ENCODE measurements at places on chromosomes 6 and 20.
A peak's percentile ranks its signal among the peaks of the same experiment; 100 is the strongest.

DNA sequence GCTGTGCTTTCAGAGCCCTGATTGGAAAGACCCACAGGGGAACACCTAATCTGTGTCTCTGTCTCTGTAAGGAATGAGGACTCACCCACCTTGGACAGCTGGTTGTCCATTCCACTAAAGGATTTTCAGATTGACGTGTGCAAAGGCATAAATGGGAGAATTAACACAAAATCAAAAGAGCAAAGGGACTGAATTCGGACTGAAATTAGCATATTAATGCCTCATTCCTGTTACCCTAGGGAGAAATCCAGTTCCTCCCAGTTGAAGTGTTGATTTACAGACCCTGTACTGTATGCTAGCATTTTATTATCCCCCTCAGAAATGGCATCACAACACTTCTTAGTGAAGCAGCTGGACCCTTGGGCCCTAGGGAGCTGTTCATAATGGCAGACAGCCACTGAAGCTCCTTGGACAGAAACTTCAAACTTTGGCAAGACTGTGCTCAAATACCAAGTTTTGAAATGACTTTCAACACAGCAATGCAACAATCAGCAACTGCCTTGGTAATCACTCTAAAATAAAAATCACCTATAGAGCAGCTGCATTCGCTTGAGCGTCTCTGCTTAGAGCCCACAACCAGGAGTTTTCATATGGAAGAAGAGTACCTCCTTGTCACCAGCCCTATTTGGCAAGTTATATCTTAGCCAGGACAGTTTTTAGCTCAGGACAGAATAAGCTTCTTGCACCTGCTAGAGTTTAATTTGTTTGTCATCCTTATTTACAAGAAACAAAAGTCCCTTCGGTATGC, 118.1 kb downstream of the TRDN start:
- DNase-seq = no peak

DNA sequence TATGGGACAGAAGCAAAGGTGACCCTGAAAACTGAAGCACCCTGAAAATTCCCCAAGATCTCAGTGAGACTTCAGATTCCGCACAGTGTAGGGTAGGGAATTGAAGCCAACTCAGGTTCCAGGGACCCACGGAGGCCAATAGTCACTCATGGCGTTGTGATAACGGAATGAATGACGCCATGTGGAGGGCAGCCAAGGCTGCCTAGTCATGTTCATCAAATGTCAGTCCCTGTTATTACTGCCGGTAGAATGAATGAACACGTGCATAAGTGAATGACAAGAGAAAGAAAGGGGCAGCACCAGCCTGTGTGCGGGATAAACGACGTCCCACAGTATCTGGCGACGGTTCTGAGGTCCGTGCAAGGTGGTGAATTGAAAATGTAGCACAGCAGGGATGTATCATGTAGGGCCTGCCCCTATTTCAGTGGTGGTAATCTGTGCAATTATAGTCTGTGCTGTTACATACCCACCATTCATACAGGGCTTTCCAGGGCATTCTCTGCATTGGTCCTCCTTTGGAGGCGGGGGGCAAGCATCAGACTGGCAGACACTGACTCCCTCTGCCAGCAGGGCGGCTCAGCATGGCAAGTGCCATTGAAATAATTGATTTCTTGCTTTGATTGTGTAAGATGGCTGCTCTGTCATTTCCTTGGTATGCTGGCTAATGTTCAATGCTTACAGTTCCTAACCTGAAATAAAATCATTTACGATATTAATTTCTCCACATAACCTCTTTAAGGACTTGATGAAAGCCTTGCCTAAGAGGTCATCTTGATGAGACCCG, 386.9 kb downstream of the CDH4 start:
- no peak for DNase-seq

GRCh38 chr6:133804265-133804664, 84.6 kb upstream of the TCF21 start:
- peak; percentile 9 for DNase-seq

- no peak for DNase-seq
Observed at GRCh38 chr6:73927421-73927820, 231.4 kb downstream of the CD109 start.

GRCh38 chr6:83190626-83191025, 2.4 kb downstream of the PGM3 start:
- no peak for DNase-seq

DNA sequence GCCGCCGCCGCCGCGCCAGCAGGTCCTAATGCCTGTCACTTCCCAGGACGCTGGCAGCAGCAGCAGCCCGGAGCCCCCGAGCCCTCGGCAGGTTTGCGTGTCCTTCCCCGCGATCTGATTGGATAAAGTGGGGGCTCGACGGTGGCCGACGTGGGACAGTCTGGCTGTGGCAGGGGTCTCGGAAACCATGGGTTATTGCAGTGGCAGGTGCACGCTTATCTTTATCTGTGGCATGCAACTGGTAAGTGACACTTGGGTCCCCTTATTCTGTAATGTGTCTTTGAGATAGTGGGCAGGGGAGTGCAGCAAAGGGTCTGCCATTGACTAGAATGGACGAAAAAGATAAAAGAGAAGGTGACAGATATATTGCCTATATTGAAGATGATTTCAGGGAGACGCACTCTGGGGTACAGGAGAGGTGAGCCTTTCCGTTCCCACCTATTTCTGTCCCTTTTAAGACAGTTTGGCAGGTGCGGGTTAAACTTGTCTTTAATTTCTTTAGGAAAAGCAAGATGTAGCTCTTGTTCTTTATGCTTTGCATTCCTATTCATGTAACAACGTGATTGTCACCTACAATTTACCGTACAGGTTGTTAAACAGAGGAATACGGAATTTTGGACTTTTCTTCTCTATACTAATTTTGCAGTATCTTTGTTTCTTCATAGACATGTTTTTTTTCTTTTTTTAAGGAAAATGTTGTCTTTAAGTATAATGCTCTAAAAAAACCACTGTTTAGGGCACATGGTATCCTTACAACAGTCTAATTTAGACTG, 535 bp downstream of the NKAIN2 start:
- DNase-seq = peak; percentile 65

DNA sequence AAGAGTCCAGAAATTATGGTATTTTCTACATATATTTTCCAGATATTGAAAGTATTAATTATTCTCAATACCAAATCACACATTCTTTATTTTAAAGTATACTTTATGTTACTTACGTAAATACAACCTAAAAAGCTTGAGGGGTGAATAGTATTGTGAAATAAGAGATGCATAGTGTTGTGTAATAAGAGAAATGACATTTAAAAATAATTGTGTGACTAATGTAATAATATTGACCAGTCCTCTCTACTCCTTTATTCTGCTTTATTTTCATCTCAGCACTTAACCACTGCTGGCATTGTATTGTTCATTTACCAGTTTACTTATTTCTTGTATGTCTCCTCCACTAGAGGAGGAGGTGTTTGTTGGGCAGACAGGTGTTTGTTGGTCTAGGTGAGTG, 135.6 kb downstream of the EYA4 start:
- no peak for DNase-seq

DNA sequence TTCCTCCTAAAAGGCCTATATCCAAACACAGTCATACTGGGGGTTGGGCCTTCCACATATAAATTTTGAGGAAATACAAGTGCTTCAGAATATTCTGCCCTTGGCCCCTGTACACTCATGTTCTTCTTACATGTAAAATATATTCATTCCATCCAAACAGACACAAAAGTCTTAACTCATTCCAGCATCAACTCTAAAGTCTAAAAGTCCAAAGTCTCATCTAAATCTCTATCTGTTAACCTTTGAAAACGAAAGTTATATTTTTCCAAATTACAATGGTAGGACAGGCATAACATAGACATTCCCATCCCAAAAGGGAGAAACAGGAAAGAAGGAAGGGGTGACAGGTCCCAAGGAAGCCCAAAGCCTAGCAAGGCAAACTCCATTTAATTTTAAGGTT, 215.4 kb upstream of the THBS2 start:
- DNase-seq = no peak

GRCh38 chr6:15516923-15517560, 145.8 kb downstream of the DTNBP1 start:
- no peak for DNase-seq

All from endothelial cell (in vitro differentiated cells).